ENCODE measurements at places on chromosomes 6 and 20.

DNA sequence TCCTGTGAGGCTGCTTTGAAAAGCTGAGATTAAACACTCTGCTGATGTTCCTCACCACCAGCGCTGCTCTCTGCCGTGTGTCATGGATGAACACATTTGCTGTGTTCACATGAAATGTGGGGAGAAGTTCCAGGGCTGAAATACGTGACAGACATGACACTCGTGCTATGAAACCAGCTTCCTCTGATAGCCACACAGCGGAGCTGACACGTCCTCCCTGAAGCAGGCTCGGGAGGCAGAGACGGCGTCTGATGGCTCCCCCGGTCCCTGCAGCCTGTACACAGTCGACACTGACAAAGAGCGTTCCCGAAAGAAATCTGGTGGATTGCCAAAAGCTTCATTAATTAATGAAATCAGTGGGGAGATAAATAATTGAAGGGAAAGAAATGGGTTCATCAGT lies 17.5 kb downstream of the AGPAT4 start:
- DNase-seq, result no peak

GRCh38 chr6:315921-316752 lies 23.9 kb downstream of the DUSP22 start:
- DNase-seq, result no peak

DNA sequence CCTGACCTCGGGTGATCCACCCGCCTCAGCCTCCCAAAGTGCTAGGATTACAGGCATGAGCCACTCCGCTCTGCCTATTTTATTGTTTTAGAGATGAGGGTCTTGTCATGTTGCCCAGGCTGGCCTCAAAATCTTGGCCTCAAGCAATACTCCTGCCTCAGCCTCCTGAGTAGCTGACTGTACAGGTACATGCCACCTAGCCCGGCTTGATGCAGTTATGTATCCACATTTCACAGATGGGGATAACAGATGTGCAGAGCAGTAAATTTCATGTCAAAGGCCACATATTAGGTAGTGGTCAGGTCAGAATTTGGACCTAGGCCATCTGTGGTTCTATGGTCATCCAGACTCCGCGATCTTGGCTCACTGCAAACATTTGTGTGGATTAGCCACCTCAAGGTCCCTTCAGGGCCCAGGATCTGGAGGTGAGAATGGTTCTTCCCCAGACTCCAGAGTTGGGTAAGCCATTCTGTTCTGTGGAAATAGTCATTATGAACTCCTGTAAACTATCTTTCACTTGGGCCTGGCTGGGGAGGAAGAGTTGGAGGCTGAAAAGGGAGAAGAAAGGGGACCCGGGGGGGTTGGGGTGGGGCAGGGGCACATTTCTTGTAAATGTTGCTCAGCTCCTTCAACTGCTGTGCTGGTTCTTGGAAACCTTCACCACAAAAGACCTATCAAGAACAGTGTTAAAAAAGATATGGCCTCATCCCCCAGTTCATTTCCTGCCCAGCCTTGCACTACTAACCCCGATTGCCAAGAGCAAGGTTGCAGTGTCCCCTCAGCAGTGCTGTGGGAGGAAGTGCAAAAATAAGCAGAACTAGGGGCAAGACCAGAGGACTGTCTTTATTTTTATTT lies 13.0 kb downstream of the PIM1 start:
- DNase-seq, result no peak

DNA sequence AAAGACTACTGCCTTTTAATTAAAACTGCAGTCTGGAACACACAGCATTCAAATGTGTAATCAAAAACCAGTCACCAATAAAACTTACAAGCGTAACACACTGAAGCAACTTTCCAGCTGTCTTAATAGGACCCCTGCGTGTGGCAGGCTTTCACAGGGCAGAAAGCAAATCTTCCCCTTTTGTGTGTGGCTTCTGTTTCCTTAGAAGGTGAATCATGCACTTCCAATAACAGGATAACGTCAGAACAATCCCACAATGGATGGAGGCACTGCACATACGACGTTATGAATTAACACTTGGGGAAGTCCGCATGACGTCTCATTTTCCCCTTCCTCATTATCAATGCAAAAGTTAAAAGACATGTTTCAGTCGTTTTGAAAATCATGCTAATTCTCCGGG lies 44.8 kb downstream of the INSM1 start:
- DNase-seq, result no peak

DNA sequence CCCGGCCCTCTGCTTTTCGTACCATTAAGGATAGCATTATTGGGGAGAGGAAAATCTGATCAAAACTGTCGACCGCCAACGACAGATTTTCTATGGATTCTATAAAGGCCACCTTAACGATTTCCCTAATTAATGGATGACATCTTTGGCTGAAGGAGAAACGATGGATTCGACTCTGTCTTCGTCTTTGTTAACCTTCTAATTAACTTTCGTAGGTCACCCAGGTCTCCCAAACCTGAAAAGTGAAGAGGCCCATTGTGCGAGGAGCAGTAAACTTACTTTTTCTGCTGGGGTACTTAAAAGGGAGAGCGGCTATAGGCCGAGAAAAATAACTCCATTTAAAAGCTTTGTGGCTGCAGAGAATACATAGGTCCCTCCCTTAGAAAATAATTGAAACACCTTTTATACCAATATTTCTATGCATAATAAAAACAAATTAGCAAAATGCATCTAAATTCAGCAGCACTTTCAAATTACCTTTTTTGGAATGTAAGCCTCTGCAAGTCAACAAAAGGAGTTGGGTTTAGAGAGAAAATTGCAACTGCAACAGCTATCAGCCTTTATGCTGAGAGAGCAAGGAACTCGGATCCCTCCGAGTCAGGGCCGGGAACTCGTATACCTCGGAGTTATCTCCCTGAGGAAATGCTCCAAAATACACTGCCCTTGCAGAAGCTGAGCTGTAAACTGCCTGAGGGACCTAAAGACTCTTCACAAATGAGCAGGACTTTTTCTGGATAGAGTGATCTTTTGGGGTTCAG lies 31.4 kb upstream of the NR2E1 start:
- DNase-seq, result no peak

- no peak for DNase-seq
Observed at GRCh38 chr6:139655783-139656705, 281.6 kb upstream of the CITED2 start.

GRCh38 chr6:83985308-83985713 lies 48.3 kb upstream of the MRAP2 start:
- no peak for DNase-seq

GRCh38 chr20:29878281-29878741 lies 1379.2 kb upstream of the DEFB115 start:
- no peak for DNase-seq

- DNase-seq, result no peak
Observed at GRCh38 chr20:51494241-51495110, 48.0 kb downstream of the NFATC2 start.

- DNase-seq, result no peak
Observed at GRCh38 chr6:40719671-40720374, 132.7 kb upstream of the LRFN2 start.

GRCh38 chr20:44580581-44581268 lies 1.7 kb upstream of the PKIG start:
- no peak for DNase-seq

DNA sequence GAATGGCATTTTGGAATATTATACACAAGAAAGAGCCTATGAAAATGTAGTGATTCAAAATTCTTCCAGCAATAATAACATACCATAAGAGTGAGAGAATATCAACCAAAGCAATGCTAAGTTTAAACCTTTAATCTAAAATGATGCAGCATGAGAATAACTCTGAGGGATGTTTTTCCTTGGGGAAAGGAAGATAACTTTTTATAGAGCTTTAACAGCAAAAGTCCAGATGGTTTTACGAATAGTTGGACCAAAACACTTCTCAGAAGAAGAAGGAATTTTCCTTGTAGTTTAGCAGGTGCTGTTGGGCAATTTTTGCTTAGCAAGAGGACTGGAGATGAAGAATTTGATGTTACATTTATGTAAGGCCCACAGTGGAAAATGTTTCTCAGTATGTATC lies 1503.2 kb downstream of the HACE1 start:
- no peak for DNase-seq

DNA sequence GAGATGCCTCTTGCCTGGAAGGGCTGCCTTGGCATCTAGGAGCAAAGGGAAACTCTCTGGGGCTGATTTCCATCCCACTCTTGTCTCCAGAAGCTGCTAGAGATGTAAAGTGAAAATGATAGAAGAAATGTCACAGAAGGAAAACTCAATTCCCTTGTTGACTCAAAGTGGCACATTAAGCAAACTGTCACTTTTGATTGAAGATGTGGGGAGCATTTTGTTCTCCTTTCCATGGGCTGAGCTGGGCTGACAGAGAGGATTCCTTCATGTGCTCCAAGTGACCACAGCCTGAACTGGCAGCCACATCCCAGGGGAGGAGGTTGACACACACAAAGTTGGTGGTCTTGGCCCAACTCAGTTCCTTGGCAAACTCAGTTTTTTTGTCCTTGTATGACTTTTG lies 9.8 kb downstream of the GPR31 start:
- no peak for DNase-seq

GRCh38 chr6:43103253-43103876 lies 27.3 kb downstream of the PTK7 start:
- no peak for DNase-seq

- no peak for DNase-seq
Observed at GRCh38 chr20:8089668-8090067, 42.4 kb upstream of the PLCB1 start.

DNA sequence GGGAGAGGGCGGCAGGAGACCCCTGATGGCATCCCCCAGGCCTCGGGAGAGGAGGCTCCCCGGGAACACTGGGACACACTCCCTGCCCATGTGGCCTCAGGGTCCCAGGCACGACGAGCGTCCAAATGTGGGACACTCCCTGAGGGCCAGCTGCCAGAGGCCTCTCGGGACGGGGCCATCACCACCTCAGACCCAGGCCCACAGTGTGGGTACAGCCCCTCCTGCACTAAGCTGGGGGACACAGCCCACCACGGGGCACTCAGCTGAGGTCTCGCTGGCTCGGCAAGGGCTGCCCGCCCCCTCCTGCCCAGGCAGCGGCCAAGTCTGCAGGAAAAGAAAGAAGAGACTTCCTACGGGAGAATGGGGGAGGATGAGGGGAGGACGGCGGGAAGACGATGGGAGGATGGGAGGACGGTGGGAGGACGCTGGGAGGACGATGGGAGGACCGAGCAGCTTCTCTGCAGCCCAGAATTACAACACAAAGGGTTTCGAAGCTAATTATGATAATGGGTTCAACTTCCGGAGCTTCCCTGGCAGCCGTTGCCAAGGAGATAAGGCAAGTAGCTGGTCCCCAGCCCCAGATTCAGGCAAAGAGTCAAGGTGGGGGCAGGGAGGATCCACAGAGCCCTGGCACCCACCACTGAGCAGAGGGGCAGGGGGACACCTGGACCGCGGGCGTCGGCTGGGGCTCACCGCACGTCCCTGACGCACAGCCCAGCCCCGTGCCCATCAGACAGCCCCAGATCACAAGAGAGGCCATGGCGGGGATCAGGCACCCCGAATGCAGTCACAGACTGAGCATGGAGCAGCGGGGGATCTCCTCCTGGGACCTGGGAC lies 17.5 kb downstream of the KCNQ2 start:
- no peak for DNase-seq

- no peak for DNase-seq
Observed at GRCh38 chr20:2140561-2140960, 38.9 kb downstream of the STK35 start.

- DNase-seq, result no peak
Observed at GRCh38 chr6:98324446-98324845, 509.9 kb upstream of the POU3F2 start.

GRCh38 chr6:124148236-124148957 lies 344.7 kb downstream of the NKAIN2 start:
- no peak for DNase-seq

DNA sequence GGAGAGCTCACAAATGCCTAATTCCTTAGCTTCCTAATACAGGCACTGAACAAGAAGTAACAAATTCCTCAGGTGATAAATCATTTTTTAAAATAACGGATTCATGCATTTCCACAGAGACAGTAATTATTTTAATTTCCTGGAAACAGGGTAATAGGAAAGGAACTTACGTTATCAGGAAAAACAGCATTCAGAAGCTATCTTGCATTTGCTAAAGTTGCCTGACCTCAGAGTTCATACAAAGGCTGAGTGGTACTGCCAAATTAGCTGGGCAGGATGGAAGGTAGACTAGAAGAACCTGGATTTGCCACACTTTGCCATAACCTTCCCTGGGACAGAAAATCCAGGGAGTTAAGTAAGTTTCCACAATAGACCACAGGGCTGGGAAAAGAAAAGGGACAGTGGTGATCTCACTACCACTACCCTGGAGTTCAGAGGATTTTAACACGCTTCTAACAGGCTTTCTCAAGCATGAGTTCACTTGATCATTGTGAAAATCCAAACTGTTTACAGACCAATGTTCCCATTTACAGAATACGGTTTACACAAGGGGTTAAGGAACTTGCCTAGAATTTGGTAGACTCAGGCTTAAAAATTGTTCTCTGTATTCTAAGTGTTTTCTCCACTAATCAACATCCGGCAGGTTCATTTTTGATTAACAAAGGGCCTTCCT lies 57.0 kb downstream of the KIF13A start:
- DNase-seq, result no peak

DNA sequence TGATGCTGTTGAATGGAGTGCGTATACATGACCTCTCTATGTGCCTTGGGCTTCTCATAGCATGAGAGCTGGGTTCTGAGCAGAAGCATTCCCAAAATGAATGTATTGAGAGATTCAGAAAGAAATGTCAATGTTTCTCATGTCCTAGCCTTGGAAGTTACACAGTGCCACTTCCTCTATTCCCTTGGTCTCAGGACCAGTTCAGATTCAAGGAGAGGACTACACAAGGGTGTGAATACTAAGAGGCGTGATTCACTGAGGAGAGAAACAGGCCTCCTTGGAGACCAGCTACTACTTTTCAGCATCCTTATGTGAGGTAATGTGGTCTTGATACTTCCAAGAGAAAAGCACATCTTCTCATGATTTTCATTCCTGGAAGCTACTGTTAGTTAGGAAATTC lies 10.4 kb downstream of the PPARD start:
- DNase-seq, result no peak

GRCh38 chr6:110898111-110898510 lies 23.5 kb downstream of the AMD1 start:
- no peak for DNase-seq

- DNase-seq, result no peak
Observed at GRCh38 chr6:96466147-96466863, 55.3 kb upstream of the UFL1 start.

GRCh38 chr6:4463236-4463635 lies 313.0 kb upstream of the CDYL start:
- DNase-seq, result no peak
